ENCODE measurements at places on chromosomes 6 and 20.

DNA sequence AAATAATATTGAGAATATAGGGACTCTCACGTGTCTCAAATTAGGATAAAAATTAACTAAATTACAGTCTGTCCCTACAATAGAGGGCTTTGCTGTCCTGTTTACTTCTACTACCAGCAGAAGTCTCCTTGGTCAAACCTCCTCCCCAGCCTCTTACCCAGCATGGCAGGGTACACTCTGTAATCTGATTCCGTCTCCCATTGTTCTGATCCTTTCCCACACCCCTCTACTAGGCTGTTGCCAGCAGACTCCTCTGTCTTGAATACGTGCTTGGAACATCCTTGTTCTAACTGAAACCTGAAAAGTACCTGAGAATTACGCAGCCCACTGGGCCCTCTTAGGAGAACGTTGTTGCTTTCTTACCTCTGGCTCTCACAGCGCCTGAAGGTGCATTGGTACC is 112.2 kb upstream of the PREP start:
- no peak for DNase-seq

DNA sequence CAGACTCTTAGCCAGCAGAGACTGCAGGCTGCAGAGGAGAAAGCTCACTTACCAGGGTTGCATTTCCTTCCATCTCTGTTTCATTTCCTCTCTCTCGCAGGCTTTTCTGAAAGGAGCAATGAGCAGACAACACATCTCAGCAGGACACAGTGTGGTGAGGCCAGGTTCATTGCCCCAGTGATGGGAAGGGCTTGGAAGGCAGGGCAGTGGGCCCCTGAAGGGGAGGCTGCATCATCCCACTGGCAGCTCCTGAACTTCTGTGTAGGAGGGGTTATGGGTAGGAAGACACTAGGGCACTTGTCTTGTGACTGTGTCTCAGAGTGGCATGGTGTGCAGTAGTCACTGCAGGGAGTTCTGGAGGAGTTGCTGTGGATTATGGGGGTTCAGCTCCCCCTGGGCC is 246.8 kb downstream of the QKI start:
- DNase-seq, result no peak

GRCh38 chr6:5151955-5152401 is 66.8 kb downstream of the PPP1R3G start:
- no peak for DNase-seq

DNA sequence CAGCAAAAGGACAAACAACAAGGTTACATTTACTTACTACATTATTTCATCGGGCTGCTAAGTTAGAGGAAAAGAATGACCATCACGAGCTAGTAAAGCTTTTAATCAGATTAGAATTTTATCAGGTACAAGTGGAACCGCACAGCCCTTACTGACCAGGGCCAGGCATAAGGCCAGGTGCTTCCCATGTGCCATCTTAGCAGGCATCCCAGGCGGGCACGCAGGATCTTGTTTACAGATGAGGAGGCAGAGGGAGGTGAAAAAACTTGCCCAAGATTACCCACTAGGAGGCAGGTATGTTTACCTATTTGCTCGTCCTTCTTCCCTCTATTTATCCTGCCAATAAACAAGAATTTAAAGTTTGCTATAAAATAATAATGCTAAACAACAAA is 10.7 kb downstream of the EZR start:
- DNase-seq, result no peak

DNA sequence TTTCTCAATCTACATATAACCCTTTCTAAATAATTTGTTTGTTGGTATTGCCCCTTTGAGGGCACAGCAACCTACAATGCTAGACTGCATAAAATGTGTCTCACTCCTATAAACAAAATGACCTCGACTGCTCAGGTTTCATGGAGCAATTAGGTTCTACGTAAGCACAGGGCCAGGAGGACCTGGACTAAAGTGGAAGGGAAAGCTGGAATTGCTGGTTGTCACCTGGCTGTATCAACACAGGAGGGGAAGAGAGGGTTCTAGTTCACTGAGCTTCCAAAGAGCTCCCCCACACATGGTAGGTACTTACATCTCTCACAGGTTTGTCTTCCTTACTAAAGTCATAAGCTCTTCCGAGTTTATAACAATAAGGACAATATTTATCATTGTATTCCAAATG is 51.0 kb downstream of the NCOA6 start:
- DNase-seq, result no peak

- DNase-seq, result no peak
These were observed 203.3 kb upstream of the PRDM1 start for GRCh38 chr6:105882828-105883227.

GRCh38 chr6:45171380-45171779 is 156.8 kb upstream of the RUNX2 start:
- DNase-seq, result no peak

DNA sequence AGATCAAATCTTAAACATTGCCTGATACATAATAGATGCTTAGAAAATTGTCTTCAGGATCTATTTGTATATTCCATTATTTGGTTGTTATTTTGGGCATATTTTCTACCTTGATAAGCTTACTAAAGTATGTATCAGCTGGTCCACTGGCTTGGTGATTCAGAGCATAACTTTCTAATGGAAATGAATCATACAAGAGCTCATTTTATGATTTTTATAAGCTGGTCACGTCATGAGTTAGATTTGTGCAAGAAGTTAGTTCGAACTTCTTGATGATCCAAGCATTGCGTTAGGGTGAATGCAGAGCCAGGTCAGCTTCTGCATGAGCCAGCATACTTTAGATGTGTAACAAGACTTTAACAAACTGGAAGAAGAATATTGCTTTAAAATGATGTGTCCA is 144.5 kb upstream of the FLRT3 start:
- DNase-seq, result no peak

DNA sequence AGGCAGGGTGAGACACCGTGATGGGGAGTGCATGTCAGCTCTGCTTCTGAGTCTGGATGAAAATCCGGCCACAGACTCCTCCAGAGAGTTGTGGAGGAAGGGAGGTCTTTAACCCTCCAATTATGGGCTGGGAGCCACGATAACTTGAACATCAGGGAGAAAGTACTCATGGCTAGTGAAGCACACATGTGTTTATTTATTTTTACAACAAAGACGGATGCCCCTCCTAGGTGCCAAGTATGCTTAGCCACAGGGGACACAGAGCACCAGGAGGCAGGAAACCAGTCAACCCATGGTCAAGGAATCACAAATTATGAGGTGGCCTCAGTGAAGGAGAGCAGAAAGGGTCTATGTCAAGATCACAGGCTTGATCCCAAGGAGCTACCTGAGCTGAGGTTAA is 54.1 kb downstream of the ZNF217 start:
- DNase-seq, result no peak

- no peak for DNase-seq
These were observed 18.8 kb upstream of the EZR start for GRCh38 chr6:158837684-158838625.

DNA sequence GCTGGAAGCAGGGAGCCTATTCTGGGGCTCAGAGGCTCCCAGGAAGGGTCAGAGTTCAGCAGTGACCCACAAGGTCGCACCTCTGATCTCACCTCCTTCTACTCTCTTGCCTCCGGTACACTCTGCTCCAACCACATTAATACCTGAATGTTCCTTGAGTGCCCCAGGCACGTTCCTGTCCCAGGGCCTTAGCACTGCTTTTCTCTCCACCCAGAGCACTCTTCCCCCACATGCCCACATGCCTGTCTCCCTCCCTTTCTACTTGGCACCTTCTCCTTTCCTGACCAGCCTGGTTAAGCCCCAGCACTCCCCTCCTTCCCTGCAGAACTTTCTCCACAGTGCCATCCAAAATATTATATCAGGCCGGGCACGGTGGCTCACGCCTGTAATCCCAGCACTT is 13.4 kb downstream of the KCNB1 start:
- DNase-seq, result no peak

DNA sequence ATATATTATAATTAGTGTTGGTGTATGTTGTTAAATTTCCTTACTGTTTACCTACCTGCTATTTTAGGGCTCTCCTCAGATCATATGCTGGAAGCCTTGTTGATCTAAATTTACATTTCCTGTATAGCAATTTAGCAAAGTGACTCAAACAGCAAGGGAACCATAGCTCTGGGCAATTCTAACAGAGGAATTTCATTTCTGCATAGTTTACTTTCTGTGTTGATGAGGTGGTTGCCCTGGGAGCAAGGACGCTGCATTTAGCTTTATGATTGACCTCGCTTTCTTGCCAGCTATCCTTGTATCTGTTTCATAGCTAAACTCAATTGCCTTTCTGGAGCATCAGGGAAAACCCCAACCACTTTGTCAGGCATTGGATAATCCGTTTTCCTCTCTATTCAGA is 810.8 kb downstream of the GRIK2 start:
- no peak for DNase-seq

- DNase-seq, result no peak
These were observed 395.1 kb upstream of the CNR1 start for GRCh38 chr6:88561034-88561953.

DNA sequence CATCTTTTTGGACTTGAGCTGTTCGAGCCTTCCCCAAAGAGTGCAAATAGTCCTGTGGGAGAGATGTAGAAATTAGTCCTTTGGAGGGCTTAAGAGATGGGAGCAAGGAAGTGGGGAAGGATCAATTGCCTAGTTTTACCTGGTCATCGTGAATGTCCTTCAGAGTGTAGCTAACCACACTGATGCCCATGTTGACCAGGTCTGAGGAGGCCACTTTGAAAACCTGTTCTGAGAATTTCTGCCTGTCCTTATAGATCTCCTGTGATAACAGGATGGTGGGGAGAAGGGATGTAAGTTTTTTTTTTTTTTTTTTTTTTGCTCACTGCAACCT is 2.0 kb downstream of the FLOT1 start:
- no peak for DNase-seq

GRCh38 chr6:115000736-115001135 is 657.9 kb upstream of the HS3ST5 start:
- no peak for DNase-seq

DNA sequence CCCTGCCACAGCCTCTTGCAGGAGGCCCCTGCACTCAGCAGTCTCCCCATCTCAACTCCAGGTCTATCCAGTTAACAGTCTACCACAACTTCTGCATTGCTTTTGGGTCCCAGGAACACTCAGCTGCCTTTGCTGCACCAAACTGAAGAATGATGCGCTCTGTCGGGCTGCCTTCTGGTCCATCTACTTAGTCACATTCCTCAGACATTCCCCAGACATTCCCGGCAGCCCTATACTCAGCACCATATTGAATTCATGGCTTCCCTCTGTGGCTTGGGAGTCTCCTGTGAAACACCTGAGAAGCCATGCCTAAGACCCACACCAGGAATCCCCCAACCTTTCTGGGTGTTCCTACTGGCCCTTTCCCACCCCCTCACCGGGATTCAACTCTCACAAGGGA is 99.6 kb upstream of the COL21A1 start:
- no peak for DNase-seq

DNA sequence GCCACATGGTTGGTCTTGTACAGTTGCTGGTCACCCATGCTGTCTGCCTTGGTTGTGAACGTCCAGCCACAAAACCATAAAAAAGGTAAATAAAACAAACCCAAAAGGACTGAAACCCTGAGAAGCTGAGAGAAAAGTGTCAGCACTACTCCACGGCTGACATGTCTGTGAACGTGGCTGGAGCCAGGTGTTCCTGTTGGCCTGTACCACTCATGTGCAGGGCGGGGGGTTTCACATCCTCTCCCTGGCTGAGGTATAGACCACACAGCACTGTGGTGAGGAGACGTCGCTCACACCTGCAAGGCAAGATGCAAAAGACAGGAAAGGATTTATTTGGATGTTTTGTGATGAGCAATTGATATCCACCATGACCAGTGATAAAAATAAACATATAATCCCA is 51.9 kb upstream of the MRPS10 start:
- DNase-seq, result no peak

DNA sequence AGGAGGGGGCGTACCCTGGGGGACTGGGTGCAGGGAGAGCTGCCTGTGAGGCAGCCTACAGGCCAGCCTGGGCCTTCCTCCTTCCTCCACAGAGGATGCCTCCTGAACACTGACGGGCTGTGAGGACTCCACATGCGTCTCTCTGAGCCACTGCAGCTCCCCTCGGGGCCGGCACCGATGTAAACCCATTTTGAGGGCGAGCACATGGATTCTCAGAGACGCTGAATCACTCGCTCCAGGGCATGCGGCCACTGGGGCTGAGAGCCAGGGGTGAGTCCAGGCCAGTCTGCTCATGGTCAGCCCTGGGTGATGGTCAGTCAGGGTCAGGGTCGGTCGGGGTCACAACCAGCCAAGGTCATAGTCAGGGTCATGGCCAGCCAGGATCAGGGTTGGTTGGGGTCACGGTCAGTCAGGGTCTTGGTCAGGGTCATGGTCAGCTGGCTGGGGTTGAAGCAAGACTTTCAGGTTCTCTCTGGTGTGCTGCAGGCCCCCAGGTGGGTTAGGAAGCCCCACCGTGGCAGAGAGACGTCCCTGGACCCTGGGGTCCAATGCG is 14.7 kb upstream of the RBBP8NL start:
- no peak for DNase-seq

DNA sequence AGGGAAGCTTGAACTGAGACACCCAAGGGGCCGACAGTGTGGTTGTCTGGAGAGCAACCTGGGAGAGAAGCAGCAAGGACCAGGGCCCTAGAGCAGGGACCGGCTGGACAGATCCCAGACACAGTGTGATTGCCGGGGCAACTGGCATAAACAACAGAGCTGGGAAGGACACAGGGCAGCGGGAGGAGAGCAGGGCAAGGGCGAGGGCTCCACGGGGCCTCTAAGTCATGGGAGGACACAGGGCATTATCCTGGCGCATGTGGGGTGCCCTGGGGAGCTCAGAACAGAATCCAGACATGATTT is 31.1 kb upstream of the CCR6 start:
- no peak for DNase-seq

DNA sequence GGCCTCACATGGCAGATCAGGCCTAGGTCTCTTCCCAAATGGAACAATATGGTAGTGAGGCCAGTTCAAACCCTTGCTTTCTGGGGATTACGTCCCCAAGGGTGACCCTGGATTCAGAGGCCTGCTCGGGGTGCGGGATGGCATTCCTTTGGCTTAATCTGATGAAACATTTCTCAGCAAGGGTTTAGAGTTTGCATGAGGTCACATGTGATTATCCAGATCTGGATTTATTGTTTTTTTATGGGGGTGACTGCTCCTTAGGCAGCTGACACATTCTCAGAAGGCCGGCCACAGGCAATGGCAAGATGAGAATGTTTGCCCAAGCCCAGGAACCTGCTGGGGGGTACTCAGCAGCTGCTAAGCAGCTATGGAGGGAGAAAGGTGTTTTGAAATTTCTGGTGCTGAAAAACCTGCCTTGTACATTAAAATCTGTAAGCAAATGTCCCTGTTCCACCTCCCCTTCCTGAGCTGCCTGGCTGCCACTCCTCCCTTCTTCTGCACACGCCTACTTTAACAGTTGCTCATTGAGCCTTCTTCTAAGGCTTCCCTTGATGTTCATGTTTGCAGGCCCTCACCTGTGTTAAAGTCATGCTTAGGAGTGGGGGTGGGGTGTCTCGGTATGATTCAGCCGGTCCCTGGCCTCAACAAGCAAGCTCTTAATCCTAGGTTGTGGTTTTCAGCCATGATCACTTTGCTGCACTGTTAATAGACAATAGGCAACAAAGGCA is 37.9 kb upstream of the FUCA2 start:
- no peak for DNase-seq

All from NCI-H1694 treated with DMSO at 0.1 percent for 48 hours (cell line).